Left ventricle myocardium inferior (tissue), 1 donor: ENCODE measurements at places on chromosomes 12 and 14.

DNA sequence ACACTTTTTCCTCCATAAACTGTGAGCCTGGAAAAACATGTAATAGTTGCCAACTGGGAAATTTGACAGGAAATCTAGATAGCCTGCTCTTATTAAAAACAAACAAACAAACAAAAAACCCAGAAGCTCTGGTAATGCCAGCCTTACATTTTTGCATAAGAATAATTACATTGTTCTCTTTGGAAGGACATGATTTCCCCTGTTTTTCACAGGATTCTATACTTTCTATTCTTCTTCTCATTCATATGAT, 137.9 kb downstream of the AEBP2 start:
- no peak overlapping the region for H3K4me3 ChIP-seq
- H3K27me3 ChIP-seq: no peaks in the 10 kb centered on the region
- H3K27ac ChIP-seq: no peak overlapping the region
- DNase-seq: no peak

DNA sequence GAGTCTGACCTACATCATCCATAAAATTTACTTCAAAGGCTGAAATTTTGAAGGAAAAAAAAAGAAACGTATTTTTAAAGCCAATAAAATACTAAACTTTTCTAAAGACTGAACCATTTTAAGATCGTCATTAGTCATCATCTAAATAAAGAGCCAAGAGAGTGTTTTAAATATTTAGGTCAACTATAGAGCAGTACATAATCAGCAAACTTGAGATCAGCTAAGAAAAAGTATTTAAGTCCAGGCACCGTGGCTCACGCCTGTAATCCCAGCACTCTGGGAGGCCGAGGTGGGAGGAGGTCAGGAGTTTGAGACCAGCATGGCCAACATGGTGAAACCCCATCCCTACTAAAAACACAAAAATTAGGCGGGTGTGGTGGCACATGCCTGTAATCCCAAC, 35.5 kb downstream of the HECTD1 start:
- H3K27ac ChIP-seq: no peak overlapping the region
- no peak overlapping the region for H3K4me3 ChIP-seq
- peaks cover 100% of the 10 kb centered on the region for H3K36me3 ChIP-seq
- peaks cover 16% of the 10 kb centered on the region for H3K4me1 ChIP-seq
- DNase-seq: no peak
- no peaks in the 10 kb centered on the region for H3K27me3 ChIP-seq

DNA sequence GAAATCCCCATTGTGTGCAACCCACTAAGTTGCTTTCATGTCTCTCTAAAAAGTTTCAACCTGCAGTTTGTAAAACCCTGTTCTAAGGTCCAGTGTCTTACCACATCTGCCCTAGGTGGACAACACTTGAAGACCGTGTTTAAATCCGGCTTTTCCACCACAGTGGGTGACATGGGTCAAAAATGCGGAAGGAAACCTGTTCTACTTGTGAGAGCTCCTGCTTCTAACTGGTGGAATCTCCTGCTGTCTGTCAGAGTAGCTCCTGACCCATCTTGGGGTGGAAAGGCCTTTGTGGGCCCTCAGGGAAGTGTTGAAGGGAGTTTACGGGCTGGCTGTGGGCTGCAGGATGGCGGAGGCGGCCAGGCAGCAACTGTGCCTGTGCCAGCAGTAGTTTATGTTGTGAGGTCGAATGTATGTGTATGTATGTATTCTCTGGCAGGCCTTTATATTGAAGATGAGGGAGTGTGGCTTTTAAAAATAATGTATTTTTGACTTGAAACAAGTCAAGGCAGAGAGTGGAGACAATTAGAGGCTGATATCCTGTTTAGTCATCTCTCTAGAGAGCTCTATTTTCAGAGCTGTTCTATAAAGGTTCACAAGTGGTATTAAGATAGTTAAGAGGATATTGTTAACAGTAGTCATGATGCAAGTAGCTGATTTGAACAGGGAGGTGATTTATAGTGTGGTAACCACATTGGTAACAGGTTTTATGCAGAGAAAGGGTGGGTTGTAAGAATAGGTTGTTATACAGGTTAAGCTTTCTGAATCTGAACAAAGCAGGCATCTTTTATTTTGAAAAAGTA, 67.0 kb downstream of the PRKCH start:
- H3K27me3 ChIP-seq: no peaks in the 10 kb centered on the region
- peaks cover 60% of the 10 kb centered on the region for H3K4me1 ChIP-seq
- H3K27ac ChIP-seq: peak overlapping the region; percentile 67

GRCh38 chr12:4738541-4738940, 18.3 kb downstream of the GALNT8 start:
- no peaks in the 10 kb centered on the region for H3K27me3 ChIP-seq
- no peak for DNase-seq
- no peak overlapping the region for H3K4me3 ChIP-seq

DNA sequence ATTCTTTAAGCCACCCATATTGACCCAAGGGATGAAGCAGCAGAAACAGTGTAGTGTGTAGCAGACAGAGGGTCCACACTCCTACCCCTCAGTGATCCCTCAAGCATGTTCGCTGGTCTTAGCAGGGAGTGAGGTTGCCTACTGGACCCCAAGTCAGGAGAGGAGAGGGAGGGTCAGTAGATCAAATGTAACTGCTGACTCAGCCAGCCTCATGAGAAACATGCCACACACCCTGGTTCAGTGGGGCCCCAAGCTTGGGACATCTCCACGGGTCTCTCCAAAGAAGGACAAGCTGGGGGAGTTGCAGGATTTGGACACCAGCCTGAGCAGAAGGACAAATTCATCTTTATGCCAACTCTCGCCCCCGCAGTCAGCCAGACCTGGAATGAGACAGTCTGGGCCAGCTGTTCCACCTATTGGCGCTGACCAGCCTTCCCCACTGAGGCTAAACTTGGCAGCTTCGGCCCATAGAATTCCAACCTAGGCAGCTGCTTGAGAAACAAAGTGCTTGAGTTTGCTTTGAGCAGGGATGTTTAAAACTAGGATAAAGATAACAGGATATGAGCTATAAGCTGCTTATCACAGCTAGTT, 66.0 kb upstream of the ACTN1 start:
- peak overlapping the region; percentile 83 for H3K27ac ChIP-seq
- peak; percentile 51 for DNase-seq
- no peaks in the 10 kb centered on the region for H3K27me3 ChIP-seq
- no peak overlapping the region for H3K4me3 ChIP-seq

- H3K27me3 ChIP-seq: peaks cover 28% of the 10 kb centered on the region
- DNase-seq: peak; percentile 53
- no peaks in the 10 kb centered on the region for H3K36me3 ChIP-seq
Measured at GRCh38 chr14:99199846-99200653, 71.9 kb downstream of the BCL11B start.

DNA sequence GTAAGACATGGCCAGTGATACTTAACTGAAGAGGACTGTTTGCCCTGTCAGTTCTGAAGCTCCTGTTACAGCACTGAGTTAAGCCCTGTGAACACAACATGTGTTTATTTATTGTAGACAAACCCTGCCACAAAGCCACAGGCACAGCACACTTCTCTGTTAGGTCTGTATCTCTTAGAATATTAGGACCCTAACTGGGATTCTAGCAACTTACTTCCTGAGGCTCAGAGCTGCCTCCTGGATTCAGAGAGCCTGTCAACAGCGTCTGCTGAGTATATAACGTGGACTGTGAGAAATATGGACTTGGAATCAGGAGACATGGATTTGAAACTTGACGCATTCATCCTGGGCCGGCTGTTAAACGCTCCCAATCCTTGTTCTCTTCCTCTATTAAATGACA, 135.0 kb upstream of the HIF1A start:
- H3K27ac ChIP-seq: peak overlapping the region; percentile 82
- H3K4me3 ChIP-seq: no peak overlapping the region
- H3K27me3 ChIP-seq: no peaks in the 10 kb centered on the region
- no peak for DNase-seq
- peaks cover 47% of the 10 kb centered on the region for H3K4me1 ChIP-seq

GRCh38 chr14:99321955-99322730, 50.1 kb upstream of the BCL11B start:
- H3K27ac ChIP-seq: no peak overlapping the region
- H3K4me1 ChIP-seq: no peaks in the 10 kb centered on the region
- no peak for DNase-seq
- no peaks in the 10 kb centered on the region for H3K36me3 ChIP-seq
- H3K4me3 ChIP-seq: no peak overlapping the region
- H3K27me3 ChIP-seq: peaks cover 72% of the 10 kb centered on the region

DNA sequence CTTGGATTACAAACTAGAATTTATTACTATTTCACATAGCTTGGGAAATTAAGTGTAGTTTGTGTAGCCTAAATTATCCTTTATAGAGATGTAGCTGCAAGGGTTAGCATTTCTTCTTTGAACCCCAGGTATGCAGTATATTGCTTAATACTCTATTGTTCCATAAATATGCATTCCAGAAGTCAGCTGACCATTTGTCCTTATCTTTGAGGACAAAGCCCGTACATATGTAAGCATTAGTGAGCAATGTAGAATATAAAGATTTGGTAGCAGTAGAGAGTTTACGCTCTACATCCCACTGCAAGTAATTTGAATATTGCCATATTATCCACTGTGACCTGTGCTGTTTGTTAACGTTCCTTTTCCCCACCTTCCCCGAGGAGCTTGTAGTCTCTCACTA, 26.9 kb downstream of the PPM1A start:
- no peak overlapping the region for H3K27ac ChIP-seq
- no peaks in the 10 kb centered on the region for H3K36me3 ChIP-seq
- peaks cover 92% of the 10 kb centered on the region for H3K4me1 ChIP-seq
- no peaks in the 10 kb centered on the region for H3K27me3 ChIP-seq

- H3K27ac ChIP-seq: no peak overlapping the region
- no peak for DNase-seq
- no peak overlapping the region for H3K4me3 ChIP-seq
- no peaks in the 10 kb centered on the region for H3K4me1 ChIP-seq
Measured at GRCh38 chr14:22803687-22803974, 11.6 kb downstream of the SLC7A7 start.

DNA sequence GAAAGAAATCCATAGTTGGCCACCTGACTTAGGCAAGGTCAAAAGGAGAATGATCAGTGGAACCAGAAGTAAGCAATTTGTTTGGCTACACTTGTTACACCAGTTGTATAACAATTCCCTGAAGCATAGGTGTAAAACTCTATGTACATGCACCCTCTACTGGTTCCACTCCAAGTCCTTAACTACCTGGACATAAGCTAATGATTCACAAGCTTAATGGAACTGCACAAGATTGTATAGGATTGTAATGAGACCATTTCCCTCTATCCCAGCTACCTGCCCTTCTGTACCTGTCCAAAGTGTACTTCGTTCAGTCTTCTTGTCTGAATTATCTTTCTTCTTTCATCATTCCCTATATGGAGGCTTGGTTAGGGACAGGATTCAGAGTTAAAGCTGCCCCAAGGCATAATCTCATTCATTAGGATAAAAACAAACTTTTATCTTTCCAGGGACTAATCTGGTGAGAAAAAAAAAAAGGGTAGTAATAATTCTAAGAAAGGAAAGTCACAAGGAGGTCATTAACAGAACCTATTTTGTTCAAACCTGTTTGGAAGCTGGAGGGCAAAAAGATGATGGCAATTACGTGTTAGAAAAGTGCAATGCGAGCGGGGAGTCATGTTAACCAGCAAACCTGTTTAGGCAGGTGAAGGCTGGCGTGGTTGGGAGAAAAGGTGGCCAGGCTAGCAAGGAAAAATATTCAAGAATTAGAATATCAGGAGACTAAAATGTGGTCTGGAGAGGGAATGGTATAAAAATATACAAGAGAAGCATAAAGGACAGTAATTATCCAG, 2.8 kb upstream of the TMEM52B start:
- no peaks in the 10 kb centered on the region for H3K36me3 ChIP-seq
- peaks cover 20% of the 10 kb centered on the region for H3K27me3 ChIP-seq
- H3K4me1 ChIP-seq: no peaks in the 10 kb centered on the region
- no peak for DNase-seq
